Activated naive CD8-positive, alpha-beta T cell treated with anti-CD3 and anti-CD28 coated beads for 36 hours (primary cell): ENCODE measurements at places on chromosomes 3 and 15. TPM values are rescaled to one million over a fixed set of nuclear protein-coding genes. Genes with fewer than 3 reads are reported as not detected.
A peak's percentile ranks its signal among the peaks of the same experiment; 100 is the strongest.

CD86 gene
- total RNA-seq = 0.12 TPM

MB21D2 gene
- 6.4 TPM for total RNA-seq

CASR gene
- total RNA-seq = not detected

GABRA5 gene
- not detected for total RNA-seq

DNA sequence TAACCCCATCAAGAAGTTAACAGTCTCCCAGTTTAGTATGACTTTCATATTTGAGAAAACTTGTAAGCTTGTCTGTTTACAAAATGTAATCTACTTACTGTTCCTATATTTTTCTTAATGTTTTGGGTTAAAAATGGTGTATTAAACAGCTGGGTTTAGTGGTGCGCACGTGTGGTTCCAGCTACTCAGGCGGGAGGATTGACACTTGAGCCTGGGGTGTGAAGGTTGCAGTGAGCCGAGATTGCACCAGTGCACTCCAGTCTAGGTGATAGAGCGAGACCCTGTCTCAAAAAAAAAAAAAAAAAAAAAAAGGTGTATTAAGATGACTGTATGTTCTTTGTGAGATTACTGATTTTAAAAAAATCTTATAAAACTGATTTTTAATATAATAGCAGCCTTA lies 69.3 kb downstream of the BBX start:
- DNase-seq = no peak

DNA sequence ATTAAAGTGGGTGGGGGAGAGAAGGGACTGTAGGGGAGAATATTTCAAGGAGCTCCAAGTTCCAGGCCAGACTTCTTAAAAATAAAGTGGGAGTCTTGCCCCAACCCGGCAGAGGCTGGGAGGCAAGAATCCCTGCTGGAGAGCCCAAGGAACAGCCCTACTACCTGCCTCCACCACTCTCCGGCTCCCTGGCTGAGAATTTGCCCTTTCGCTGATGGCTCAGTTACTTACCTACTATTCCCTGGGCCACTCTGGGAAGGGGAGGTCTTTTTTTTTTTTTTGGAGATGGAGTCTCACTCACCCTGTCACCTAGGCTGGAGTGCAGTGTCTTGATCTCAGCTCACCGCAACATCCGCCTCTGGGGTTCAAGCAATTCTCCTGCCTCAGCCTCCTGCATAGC lies 15.5 kb downstream of the MYL3 start:
- DNase-seq = no peak

DNA sequence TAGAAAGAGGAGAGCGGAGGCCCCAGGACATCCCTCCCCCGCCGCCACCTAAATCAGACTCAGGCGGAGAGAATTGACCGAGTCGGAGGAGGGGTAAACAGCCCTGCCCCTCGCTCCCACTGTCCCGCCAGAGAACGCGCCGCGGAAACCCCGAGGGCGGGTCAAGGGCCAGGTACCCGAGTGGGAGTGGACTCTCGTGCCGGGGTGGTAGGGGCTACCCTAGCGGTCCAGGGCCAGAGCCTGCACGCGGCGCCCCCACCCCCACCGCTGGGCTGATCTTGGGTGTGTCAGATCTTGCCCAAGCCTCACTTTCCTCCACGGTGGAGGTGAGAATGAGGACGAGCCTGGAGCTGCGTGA lies 19.0 kb downstream of the SPATA12 start:
- DNase-seq = no peak

GRCh38 chr15:85456798-85457197 lies 76.4 kb downstream of the AKAP13 start:
- no peak for DNase-seq

DNA sequence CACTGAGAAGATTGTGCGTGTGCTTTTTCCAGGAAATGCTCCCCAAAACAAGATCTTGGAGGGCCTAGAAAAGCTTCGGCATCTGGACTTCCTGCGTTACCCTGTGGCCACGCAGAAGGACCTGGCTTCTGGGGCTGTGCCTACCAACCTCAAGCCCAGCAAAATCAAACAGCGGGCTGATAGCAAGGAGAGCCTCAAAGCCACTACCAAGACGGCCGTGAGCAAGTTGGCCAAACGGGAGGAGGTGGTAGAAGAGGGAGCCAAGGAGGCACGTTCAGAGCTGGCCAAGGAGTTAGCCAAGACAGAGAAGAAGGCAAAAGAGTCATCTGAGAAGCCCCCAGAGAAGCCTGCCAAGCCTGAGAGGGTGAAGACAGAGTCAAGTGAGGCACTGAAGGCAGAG lies 4.8 kb downstream of the MAP1A start:
- no peak for DNase-seq

DNA sequence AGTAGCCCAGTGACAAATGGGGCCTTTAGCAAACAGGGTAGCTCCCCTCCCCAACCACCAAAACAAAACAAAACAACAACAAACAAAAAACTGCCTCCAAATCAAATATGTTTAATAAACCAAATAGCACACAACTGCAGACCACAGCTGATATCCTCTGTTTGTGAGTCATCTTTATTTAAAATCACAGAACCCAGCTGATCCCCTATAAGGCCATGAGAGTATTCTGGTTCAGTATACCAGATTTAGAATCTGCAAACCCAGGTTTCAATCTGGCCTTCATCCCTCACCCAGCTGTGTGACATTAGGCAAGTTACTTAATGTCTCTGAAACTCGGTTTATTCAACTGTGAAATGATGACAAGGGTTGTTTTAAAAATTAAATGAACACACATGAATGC lies 124.5 kb downstream of the SUCLG2 start:
- DNase-seq = no peak

DNA sequence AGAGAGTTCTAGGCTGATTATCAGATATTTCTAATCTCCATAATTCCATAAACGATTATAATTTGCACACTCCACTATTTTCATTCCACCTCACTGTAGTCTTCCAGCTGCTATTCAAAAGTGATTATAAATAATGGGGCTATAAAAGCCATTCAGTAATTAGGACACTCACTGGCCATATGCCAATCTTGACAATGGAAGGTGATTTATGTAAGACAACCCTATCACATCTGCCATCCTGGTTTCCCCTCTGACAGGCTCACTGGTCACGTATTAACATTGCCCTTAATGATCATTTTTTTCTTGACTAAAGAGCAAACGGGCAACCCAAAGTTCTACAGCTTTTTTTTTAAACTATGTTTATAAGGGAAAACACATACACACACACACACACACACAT lies 402.4 kb downstream of the MAGI1 start:
- DNase-seq = no peak

GRCh38 chr3:120145542-120146285 lies 51.5 kb upstream of the GSK3B start:
- peak; percentile 15 for DNase-seq

GRCh38 chr15:101398247-101398646 lies 91.3 kb downstream of the PCSK6 start:
- DNase-seq = no peak

- no peak for DNase-seq
These were observed 167.6 kb downstream of the EPHA3 start for GRCh38 chr3:89275001-89275400.

DNA sequence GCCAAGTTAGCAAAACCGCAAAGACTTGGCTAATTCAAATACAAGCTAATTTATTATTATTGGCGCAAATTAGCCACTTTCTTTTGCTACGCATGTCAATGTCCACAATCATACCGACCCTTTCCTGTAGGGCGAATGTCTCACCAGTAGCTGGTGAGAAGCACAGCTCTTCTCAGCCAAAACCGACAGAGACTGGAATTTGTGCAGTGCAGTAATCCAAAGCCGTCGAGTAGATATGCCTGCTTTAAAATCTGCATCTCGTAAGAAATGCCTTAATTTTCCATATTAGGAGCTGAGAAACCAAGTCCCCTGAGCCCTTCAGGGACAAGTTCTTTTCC lies 614 bp upstream of the MINDY2 start:
- DNase-seq = no peak

DNA sequence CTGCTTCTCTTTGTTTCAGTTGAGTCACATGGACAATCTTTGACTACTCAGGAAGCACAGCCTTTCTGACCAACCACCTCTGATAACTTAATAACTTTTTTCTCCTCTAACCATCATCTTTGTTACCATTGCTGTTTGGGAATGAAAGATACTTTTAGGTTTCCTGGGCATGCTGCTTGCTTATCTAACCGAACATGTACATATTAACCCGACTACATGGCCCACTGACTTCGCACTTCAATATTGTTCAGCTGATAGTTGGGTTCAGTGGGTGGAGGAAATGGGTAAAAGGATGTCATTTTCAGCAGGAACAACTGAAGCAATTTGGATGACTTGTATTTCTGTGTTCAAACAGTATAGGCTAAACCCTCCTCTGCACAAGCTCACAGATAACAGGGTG lies 214.3 kb downstream of the SQOR start:
- DNase-seq = no peak
